ENCODE measurements at places on chromosomes 5 and 9.

GRCh38 chr5:64269164-64269563, 103.5 kb downstream of the RNF180 start:
- DNase-seq, result no peak

- no peak for DNase-seq
Observed at GRCh38 chr5:147483961-147484707, 25.7 kb downstream of the DPYSL3 start.

DNA sequence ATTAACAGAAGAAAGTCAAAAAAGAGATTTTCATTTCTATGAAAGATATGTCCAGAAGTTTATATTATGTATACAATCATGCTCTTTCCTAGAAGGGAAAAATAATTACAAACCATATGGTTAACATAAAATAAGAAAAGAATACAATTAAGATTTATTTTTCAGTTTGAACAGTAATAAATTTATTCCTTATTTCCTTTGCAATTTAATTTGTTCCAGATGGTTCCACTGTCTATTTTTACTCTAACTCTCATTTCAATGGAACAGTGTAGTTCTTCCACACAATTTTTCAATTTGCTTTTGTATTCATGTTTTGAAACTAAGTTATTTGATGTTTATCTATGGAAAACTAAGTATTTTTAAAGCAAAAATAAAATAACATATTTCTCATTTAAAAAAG, 1026.3 kb downstream of the TAF11L14 start:
- no peak for DNase-seq

- no peak for DNase-seq
Observed at GRCh38 chr9:114287001-114287762, 35.7 kb upstream of the ORM1 start.

- DNase-seq, result no peak
Observed at GRCh38 chr9:38434365-38434764, 10.1 kb upstream of the IGFBPL1 start.

DNA sequence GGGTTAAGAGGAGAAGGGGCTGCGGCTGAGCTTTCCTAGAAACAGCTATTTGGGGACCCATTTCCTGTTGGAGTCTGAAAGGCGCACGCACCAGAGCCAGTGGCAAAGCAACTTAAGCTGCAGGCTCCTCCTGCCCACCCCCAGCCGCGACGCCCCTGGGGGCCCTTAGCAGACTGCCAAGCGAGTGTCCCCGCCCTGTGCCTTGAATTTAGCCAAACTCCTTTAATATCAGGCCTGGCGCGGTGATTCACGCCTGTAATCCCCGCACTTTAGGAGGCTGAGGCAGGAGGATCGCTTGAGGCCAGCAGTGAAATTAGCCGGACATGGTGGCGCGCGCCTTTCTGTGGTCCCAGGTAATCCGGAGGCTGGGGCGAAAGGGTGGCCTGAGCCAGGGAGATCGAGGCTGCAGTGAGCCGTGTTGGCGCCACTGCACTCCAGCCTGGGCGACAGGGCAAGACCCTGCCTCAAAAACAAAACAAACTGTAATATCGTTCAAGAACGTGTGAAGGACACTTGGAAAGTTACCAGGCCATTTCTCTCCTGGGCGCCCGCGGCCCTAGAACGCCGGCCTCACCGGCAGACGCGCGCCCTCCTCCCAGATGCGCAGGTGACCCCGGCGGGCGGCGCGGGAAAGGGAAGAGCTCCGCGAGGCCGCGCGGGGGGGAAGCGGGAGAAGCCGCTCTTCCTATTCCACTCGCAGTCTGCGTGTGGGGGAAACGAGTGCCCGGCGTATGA, 1.0 kb upstream of the F2R start:
- DNase-seq, result no peak

Data from stimulated activated CD8-positive, alpha-beta memory T cell treated with anti-CD3 and anti-CD28 coated beads, Interleukin-2, amount 100 ng/mL, for 48 hours (primary cell).